ENCODE measurements at places on chromosomes 1 and 21.

- peak; percentile 24 for DNase-seq
Measured at GRCh38 chr1:64917328-64917861, 49.0 kb downstream of the JAK1 start.

DNA sequence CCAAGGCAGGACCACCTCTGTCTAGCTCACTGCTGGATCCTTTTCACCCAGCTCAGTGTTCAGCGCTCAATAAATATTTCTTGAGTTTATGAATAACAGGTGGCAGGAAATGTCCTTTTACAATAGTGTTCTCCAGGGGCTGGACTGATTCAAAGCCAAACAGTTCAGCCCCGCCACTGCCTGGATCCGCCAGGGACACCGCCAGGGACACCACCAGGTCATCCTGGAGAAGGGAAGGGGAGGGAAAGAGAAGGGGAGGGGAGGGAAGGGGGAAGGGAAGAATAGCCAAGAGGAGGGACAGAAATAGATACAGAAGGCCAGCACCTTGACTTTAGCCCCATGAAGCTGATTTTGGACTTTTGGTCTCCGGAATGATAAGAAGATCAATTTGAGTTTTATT is 255.6 kb downstream of the GRIK3 start:
- DNase-seq: no peak

GRCh38 chr21:25501996-25502665 is 105.2 kb downstream of the MRPL39 start:
- DNase-seq: peak; percentile 78

DNA sequence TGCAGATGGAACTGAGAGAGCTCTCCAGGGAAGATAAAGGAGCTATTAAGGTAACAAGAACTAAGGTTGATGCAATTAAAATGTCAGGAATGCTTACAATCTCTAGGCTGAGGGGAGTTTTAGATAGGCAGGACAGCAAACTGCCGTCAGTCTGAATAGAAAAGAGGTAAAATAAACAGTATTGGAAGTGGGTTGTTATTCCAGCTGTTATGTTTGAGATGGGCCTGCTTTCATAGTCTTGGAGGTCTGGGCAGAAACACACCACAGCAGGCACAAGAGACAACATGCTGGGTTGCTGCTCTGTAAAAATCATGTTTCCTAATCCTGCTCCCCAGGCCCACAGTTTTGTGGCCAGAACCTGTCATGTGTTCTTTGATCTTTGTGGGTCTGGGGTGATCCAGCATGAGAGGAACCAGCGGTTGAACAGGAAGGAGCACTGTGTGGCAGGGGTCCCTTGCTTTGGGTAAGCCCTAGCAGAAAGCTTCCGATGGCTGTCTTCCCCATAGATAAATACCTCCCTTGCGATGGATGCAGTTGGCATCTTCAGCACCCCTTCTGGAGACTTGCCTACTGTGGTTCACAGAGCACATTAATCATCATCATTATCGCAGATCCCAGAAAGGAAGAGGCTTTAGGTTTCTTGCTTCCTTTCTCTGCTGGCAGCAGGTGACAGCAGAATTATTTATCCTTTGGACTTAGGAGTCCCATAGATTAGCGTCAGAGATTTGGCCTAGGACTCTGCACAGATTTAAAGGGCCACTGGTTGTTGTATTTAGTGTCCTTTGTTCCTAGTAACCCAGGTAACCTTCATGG is 97.1 kb downstream of the AK5 start:
- DNase-seq: peak; percentile 91

- DNase-seq: no peak
Measured at GRCh38 chr21:33543505-33544129, 779 bp downstream of the SON start.

DNA sequence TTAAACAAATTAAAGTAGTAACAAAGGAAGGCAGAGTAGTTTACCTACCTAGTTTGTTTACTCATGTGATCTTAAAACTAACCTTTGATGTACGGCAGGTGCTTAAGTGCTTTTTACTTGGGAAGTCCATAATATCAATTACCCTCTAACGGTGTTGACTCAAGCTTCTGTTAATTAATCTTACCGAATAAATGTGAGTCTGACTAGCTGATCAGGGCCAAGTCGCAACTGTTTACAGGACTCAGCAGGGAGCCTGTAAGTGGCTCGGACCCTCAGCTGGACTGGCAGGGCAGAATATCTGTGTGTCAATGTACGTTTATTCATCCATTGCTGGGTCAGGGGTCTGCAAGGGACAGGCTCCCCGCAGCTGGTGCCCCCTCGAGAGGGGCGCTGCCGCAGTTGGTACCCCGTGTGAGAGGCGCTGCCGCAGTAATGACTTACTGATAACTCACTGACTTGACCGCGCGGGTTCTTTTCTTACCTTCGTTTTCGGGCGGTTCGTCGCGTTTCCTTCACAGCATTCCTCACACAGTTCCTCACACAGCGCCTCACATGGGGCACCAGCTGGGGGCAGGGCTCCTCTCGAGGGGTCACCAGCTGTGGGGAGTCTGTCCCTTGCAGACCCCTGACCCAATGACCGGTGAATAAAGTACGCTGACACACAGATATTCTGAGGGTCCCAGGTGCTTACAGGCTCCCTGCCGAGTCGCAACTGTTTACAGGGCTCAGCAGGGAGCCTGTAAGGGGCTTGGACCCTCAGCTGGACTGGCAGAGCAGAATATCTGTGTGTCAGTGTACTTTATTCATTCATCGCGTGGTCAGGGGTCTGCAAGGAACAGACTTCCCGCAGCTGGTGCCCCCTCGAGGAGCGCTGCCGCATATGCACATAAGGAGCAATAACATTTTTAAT is 3.0 kb downstream of the FMO1 start:
- DNase-seq: no peak

GRCh38 chr1:4768553-4768952 is 114.1 kb downstream of the AJAP1 start:
- no peak for DNase-seq

DNA sequence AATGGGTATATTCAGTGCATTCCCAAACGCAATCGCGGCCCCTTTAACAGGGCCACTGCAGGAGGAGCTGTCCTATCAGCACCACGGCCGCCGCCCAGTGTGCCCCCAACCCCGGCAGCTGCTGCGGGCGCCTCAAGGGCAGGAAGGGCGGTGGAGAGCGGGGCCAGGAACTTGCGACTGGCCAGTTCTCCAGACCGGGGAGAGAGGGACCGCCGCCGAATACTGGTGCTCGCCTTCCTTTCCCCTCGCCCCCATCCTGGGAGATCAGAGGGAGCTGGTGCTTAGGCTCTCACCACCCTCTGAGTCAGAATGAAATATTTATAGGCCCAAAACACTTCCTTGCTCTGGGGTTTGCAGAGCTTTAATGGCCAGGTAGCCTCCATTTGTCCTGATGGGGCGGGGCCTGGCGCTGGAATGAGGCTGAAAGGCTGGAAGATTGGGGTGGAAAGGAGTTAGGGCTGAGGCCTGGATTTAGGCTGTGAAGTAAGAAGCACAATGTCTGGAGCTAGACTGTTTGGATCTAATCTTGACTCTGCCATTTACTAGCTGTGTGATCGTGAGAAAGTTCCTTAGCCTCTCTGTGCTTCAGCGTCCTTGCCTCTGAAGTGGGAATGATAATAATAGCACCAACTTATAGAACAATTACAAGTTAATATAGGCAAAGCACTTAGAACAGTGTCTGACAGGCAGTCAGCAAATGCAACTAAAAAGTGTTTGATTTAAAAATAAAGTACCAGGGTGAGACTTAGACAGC is 75.5 kb downstream of the NAV1 start:
- no peak for DNase-seq

GRCh38 chr1:178502856-178503255 is 6.1 kb upstream of the CLEC20A start:
- no peak for DNase-seq

GRCh38 chr1:7553042-7553690 is 217.9 kb upstream of the VAMP3 start:
- DNase-seq: no peak

- no peak for DNase-seq
Measured at GRCh38 chr1:227934476-227935313, 13.0 kb downstream of the WNT9A start.

- DNase-seq: no peak
Measured at GRCh38 chr1:22412932-22413727, 38.5 kb upstream of the ZBTB40 start.

DNA sequence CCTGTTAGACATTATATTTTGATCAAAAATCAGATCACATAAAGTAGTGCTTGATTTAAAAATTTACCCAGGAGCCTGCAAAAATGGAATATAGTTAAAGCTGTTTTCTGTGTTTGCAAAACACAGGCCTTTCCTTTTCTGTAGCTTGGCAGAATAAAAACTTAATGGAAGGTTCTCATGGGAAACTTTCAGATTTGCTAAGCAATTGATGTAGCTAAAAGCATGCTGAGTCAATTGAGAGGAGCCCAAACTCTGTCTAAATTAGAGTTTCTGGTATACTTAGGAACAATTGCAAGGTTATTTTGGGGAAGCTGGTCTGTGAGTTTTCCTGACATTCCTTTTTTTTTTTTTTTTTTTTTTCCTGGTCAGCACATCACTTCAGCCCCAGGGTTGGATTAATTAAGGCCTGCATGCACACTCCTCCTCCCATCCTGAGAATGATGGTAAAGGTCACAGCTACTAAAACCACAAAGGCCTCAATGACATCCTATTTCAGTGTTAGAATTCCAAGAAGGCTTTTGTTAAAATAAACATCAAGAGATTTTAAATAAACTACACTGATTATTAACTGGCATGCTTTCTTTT is 608.7 kb downstream of the PLPP3 start:
- DNase-seq: no peak

GRCh38 chr1:219109424-219110018 is 64.2 kb upstream of the LYPLAL1 start:
- DNase-seq: no peak

GRCh38 chr1:13808729-13809131 is 108.7 kb downstream of the PRDM2 start:
- DNase-seq: no peak

DNA sequence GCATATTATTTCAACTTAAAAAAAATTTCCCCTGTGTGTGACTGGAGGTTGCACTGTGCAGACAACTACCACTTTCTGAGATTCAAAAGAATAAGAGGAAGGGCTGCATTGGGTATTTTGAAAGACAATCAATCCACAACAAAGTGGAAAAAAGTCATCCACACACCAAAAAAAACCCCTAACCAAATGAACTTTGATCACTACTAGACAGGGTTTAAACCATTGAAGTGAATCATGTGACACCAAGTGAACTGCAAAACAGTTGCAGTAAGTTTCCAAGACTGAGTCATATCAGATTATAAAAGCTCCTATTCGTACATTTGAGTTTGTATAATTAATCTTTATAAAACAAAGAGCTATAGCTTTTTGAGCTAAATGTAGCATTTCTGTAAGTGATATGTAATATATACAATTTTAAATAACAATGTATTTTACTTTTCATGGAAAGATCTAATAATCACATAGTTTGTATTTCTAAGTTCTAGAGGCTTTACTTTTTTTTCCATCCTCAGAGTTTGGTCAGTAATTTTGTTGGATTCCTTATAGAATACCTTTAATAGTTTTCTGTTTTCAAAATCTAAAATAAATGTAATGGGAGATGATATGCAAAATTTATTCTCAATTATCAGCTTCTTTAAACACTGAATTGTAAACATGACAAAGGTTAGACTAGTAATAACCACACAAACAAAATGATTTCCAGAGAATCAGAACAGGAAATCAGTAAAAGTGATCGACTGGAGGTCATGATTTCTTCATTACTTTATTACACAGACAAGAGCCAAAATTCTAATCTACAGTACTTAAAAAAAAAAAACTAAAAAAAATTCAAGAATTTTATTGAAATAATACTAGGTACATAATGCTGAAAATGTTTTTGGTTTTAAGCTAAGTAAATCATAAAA is 50.5 kb upstream of the GFI1 start:
- peak; percentile 24 for DNase-seq

- DNase-seq: peak; percentile 5
Measured at GRCh38 chr1:184388319-184388889, 1.6 kb downstream of the C1orf21 start.

DNA sequence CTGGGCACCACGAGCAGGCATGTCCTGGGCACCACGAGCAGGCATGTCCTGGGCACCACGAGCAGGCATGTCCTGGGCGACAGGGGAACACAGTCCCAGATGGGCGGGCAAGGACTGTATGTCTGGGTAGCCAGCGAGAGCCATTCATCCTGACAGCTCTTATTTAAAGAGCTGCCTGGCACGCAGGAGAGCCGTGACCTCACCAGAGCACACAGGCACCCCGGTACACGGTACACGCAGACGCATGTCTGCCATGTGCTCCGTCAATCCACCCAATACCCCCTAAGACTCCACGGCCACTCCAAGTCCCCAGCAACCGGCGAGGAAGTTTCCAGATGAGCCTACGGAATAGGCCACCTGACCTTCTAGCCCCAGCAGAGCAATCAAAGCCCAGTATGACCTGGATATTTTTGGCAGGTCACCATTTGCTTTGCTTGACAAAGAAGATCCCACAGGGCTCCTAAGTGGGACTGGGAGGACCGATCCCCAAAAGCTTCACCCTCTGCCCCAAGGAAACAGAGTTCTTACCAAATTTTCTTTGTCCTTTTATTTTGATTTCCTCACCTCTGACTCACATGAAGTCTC is 51.7 kb downstream of the CASZ1 start:
- DNase-seq: no peak

DNA sequence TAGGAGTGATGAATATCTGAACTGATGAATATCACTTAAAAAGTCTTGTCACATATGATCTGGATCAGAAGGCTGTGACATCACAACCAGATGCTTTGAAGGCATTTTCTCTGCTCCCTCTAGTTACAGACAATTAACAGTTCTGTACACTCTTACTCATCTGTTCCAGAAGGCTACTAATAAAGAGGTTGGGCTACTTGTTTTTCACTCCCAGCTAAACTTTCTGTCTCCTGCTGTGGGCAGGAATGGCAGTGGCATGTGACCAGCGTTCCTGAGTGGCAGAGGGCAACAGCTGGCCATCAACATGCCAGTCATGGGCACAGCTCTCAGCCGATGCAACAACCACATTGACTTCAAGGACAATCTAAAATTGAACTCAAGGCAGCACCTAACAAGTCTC is 66.7 kb downstream of the SLC45A1 start:
- no peak for DNase-seq

DNA sequence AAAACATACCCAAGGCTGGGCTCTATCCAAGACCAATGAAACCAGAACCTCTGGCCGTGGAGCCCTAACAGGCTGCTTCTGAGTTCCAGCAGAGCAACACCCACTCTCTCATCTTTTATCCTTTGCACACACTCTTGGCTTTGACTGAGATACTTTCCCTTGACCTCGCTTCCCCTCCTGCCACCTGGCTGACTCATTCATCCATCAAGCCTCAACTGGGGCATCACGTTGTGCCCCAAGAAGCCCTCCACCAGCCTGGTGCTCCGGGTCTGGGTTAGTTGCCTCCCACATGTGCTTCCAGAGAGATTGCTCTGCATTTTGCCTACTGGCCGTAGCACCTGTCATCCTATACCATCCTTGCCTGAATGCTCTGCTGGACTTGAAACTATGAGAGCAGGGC is 34.5 kb upstream of the SERBP1 start:
- no peak for DNase-seq

DNA sequence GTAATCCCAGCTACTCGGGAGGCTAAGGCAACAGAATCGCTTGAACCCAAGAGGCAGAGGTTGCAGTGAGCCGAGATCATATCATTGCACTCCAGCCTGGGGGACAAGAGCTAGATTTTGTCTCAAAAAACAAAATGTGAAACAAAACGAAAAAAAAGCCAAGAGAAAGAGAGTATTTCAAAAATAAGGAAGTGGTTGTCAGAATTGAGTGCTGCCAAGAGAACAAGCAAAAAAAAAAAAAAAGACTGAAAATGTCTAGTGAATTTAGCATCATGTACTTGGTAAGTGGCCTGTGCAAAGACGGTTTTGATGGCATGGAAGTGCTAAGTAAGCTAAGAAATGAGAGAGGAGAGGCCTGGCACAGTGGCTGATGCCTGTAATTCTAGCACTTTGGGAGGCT is 14.3 kb downstream of the KPNA6 start:
- DNase-seq: no peak

Measured in bone marrow (tissue), 2 donors.